ENCODE measurements at places on chromosomes 12 and 14.

GRCh38 chr14:104494483-104494882, 85.1 kb upstream of the C14orf180 start:
- no peak for DNase-seq

- DNase-seq = no peak
Observed at GRCh38 chr14:49942090-49942489, 49.2 kb downstream of the ARF6 start.

DNA sequence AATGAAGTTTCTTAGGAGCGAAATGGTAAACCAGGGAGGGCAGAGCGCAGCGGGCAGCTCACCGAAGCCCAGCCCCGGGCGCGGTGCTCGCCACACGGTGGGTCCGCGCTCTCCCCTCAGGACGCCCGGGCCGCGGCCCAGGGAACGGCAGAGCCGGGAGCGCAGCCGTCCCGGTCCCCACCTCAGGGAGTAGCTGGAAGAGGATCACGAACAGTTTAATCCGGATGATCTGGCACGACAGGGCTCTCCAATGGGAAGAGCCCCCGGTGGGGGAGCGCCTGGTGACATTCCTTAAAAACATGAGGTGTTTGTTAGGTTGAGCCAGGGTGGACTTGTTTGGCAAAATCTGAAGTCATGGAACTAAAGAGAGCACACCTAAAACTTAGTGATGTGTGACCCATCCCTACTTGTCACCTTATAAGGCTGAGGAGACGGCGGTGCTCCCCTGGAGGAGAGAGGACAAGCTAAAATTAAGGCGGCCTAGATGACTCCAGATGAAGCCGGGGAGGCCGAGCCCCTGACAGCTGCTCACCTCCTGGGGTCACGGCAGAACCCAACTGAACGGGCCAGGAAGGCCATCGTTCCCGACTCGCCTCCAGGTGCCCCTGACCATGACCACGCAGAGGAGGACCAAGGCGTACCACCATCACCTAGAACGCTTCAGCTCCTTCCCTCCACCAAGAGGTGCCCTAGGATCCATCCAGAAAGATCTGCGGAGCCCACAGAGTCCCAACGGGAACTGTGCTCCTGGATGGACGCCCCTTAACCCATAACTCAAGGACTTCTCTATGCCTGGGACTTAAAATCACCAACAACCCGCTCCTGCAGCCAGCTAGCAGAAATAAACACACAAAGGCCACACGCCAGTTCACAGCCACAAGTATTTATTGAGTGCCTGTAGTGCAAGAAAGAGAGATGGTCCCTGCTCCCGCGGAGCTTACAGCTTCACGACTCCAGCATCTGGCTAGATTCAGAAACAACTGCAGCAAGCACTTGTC, 866 bp upstream of the PITPNM2 start:
- no peak for DNase-seq

DNA sequence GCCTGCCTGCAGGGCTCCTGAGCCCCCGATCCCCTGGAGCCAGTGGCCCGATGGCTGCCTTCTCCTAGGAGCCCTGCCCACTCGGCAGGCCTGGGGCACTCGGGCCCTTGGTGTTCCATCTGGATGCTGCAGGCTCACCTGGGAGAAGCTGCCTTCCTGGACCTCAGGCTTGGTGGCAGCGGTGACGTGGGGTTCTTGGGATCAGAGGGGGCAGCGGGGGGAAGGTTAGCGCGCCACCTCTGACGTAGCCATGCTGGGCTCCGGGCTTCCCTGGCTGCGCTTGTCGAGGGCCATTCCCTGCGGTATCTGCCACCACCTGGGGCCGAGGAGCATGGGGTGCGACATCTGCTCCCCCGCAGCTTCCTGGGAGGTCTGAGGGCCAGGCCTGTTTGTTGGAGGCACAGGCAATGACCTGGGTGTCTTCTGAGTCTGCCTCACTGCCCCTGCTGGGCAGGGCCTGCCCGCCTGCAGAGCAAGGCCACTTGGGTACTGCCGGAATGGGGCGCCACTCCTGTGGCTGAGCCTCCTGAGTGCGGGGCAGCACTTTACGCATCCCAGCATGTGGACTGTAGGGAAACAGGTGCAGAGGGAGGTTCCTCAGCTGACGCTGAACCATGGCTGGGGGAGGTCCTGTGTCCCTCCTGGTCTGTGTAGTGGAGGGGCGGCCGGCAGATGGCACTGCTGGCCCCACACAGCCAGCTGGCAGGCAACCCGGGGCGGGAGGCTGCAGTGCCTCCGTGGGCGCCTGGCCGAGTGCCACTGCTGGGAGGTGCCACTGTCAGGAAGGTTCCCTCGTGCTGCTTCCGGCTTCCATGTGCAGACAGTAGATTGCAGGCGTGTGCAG, 20.3 kb downstream of the MTA1 start:
- DNase-seq = no peak

DNA sequence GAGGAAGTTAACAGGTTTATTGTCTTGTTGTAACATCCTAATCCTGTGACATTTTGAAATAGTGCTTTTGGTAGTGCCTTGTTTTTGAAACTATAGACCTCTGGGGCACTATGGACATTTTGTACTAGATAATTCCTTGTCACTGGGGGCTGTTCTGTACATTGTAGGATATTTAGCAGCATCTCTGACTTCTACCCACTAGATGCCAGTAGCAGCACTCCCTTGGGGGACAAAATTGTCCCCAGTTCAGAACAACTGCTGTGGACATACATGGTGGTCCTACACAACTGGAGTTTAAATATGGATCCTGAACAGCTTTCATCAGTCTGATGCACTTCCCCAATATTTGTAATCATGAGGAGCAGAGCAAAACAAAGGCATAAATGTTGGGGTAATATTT, 264.7 kb downstream of the RAD51B start:
- DNase-seq = no peak

DNA sequence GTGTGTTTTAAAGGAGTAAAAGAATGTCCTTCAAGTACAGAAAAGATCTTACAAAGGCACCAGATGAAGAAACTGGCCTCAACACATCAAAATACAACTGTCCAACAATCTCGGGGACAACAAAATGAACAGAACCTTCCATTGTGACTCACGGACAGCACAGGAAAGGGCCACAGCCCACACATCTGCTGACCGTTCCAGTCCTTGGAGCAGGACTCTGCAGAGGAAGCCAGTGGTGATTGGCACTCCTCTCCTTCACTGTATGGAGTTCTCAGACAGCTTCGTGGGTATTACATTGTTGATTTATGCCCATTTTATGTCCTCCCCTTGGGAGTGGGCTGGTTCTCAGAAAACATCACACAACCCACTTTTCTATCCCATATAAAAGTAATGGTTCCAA, 32.5 kb upstream of the TC2N start:
- DNase-seq = no peak

- no peak for DNase-seq
Observed at GRCh38 chr12:10310926-10311720, 3.5 kb downstream of the KLRD1 start.

- no peak for DNase-seq
Observed at GRCh38 chr12:50120521-50120920, 8.5 kb downstream of the COX14 start.

- DNase-seq = no peak
Observed at GRCh38 chr14:94480809-94481208, 4.8 kb upstream of the SERPINA9 start.

GRCh38 chr12:8831116-8831515, 8.7 kb downstream of the A2ML1 start:
- DNase-seq = no peak

GRCh38 chr14:69464379-69464778, 20.1 kb upstream of the PLEKHD1 start:
- DNase-seq = no peak

DNA sequence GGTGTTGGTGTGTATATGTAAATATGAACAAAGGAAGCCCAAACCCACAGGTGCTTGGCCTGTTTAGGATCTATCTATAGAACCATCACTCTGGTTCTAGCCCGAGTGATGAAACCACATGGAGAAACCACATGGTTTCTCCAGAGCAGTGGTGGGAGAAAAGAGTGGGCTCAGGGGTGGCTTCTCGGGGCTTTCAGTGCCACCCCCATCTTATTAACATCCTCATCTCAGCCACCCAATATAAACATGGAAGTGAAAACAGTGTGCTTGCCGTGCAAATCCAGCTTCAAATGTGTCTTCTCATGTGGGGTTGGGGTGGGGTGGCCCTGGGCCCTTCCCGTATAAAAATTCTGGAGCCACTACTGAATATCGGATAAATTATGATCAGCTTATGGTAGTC, 109.0 kb downstream of the STAB2 start:
- DNase-seq = no peak

GRCh38 chr14:103898711-103899110, 29.5 kb upstream of the TDRD9 start:
- DNase-seq = no peak

DNA sequence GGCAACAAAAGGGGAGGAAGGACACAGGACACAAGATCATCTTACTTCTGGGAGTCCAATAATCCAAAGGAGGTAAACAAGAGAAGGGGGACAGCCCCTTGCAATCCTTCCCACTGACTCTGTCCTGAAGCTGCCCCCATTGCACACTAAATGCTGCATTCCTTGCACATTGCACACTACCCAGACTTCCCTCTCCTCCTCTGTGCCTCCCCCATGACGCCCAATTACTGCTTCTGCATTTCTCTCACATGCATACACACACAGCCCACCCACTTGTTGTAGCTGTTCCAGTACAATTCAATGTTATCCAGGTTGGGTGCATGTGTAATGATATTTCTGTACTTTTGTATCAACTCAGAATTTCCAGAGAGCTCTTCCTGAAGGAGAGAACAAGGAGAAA, 5.5 kb downstream of the NDRG2 start:
- no peak for DNase-seq

DNA sequence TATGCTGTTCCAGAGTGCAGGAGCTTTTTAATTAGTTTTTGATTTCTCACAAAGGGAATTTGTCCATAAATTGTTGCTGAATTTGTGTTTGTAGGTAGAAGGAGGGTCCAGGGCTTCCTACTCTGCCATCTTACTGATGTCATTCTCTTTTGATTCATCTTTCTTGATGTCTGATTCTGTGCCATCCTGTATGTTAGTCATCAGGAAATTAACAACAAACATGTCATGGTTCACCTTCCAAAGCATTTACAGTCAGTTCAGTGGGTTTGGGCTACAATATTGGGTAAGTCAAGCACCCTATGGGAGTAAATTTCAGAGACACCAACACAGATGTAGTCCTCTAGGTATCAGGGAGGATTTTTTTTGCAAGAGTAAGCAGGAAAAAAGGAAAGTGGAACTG, 135.2 kb upstream of the SLC38A2 start:
- no peak for DNase-seq

DNA sequence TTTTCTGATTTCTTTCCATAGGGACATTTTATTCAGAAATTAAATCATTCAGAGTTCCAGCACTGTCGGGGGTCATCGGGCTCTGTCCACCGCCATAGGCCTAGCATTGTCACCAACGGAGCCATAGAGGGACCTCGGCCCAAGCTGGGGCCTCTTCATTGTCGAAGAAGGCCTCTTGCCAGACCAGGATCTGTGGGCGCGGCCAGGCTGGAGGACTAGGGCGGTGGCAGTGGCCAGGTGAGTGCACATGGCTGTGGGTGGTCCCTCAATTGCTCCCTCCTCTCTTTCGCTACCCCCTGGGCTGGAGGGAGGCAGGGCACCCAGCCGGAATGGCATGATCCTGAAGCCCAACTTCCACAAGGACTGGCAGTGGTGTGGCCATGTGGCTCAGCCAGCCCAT, 10.6 kb upstream of the SPSB2 start:
- DNase-seq = no peak

DNA sequence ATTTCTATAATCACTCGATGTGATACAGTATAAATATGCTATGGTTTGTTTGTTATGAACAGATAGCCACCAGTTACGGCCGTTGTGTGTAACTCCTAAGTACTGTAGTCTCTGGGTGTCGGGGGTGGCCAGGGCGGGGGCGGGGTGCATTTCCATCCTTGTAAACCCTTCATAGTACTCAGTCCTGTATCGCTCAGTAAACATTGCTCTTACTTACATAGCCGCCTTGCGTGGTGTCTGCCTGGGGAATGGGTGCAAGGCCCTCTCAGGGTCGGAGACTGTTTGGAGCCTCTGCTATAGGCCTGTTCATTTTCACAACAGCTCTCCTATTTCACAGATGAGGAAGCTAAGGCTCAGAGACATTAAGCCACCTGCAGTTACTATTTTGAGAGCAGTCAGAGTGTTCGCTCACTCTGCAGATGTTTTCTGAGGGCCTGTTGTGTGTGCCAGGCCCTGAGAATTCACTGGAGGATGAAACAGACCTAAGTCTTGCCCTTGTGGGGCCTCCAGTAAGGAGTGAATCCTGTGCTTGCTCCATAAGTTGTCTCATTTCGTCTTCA, 42.5 kb downstream of the JDP2 start:
- DNase-seq = no peak

- DNase-seq = no peak
Observed at GRCh38 chr14:41302776-41303175, 303.9 kb upstream of the LRFN5 start.

GRCh38 chr12:53677800-53678148, 1.9 kb upstream of the ATP5MC2 start:
- no peak for DNase-seq

DNA sequence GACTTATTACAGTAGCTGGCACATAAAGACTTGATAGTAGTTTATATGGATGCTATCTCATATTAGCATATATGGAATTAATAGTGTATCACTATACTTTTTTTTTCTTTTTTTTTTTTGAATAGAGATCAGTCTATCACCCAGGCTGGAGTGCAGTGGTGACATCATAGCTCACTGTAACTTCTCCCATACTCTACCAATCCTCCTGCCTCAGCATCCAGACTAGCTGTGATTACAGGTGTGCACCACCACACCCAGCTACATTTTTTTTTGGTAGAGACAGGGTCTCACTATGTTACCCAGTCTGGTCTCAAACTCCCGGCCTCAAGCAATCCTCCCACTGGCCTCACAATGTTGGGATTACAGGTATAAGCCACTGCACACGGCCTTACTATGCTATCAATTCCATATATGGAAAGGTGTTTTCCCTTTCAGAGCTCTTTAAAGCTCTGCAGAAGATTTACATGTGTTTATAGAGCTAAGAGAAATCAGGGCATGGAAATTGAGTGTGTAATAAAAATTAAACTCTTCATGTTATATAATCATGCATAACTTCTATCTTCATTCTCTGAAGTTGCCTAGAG, 1.8 kb upstream of the TBK1 start:
- no peak for DNase-seq

DNA sequence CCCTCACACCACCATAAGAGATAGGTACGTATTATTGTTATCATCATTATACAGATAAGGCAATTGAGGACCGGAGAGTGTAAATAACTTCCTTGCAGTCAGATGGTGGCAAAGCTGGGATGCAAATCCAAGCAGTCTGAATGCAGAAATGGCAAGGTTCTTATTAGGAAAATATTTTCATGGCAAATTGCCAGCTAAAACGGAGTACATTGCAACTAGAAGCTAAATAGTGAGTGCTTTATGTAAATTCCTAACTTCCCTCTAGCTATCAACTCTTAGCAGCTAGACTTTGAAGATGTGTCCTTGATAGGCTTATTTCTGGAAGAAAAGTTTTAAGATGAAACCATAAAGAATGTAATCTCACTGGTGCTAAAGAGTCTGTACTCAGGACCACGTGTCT, 323.9 kb upstream of the DIO2 start:
- no peak for DNase-seq
